Nephron progenitor cell (in vitro differentiated cells): ENCODE measurements at places on chromosomes 12 and 14.

DNA sequence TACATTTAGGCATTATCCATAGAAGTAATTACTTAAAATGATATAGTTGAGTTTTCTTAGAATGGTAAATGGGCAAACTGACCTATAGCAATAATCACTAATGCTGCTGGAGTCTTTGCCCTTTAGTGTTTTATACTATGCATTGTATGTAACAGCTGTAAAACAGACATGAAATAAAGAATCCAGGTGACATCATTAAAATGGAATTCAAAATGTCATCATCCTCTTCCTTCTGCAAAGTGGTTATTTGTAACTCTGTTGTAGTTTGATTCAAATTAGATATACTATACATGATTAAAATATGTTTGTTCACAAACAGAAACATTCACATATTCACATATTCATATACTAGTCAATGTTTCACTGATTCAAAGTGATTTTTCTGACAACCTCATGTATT lies 598.8 kb downstream of the SLC16A7 start:
- no peak for DNase-seq

- DNase-seq, result no peak
Observed at GRCh38 chr14:38038986-38039385, 168.7 kb upstream of the SSTR1 start.

DNA sequence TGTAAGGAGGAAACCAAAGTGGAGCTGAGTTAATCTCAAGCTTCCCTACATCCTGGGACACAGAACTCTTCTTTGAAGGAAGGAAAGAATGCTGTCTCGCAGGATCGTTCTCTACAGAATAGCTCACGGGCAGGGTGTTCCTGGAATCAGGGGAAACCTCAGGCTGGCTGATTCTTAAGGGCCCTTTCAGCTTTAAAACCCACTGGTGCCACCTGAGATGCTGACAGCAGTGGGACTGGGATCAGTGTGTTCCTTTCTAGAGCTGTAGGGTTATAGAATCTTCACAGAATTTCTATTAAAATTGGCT lies 47.8 kb downstream of the UBE3B start:
- no peak for DNase-seq

- no peak for DNase-seq
Observed at GRCh38 chr12:123860377-123860776, 98.3 kb downstream of the DNAH10 start.

GRCh38 chr12:132615579-132616038 lies 3.0 kb upstream of the P2RX2 start:
- DNase-seq, result no peak

DNA sequence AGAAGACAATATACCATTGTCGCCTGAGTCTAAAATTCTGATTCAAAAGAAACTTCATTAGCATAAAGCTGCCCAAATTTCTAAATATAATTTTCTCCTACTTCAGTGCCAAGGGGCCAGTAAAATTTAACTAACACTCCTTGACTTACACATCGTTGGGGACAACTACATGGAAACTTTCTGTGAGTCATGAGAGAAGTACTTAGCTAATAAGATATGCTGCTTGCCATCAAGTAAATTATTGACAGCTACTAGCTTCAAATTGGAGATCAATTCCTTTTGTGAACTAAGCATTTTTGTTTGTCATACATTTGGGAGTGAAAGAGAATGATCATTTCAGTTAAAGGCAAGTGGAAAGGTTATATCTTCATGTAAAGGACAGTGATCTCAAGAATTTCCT lies 373.3 kb downstream of the MDGA2 start:
- DNase-seq, result no peak

GRCh38 chr12:685388-685787 lies 22.1 kb upstream of the NINJ2 start:
- DNase-seq, result no peak

GRCh38 chr14:90039253-90040010 lies 22.4 kb upstream of the KCNK13 start:
- DNase-seq, result no peak
